Germinal center (tissue), 1 donor: ENCODE measurements at places on chromosomes 6 and 20.

DNA sequence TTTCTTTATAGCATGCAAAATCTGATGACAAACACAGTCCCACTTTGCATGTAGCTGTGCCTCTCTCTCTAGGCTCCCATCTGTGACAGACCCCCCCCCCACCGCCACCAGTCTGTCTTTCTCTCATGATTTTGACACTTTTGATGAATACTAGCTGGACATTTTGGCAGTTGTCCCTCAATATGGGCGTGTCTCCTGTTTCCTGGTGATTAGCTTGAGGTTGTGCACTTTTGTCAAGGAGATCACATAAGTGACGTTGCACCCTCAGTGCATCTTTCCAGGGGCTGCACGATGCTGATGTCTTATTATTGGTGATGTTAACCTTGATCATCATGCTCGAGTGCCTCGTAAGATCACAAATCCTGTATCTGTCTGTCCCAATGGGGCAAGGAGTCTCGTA lies 155.1 kb downstream of the EYA2 start:
- DNase-seq, result no peak

GRCh38 chr6:93962566-93962965 lies 543.2 kb upstream of the EPHA7 start:
- no peak for DNase-seq

DNA sequence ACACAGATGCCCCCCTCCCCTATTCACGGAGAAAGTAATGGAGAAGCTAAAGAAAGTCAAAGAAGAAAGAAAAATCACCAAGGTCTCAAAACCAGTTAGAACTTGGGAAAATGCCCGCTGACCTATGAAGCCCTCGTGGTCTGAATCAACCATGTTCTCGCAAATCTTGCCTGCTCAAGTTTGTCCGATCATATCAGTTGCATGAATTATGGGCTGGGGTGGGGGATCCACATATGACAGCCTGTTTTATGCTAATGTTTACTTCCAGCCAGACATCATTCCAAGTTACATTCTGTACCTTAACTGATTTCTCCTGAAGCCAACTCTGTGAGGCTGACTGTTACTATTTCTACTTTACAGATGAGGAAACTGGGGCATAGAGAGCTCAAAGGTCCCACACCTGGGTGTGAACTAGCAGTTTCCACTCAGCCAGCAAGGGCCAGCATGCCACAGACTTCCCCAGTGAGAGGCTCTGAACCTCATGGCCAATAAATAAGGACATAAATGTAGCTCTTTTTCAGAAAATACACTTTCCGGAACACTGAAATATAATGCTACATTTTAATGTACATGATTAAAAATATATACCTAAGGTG lies 2.1 kb downstream of the RNASET2 start:
- DNase-seq, result no peak

GRCh38 chr6:27321901-27322300 lies 9.8 kb upstream of the POM121L2 start:
- DNase-seq, result no peak

DNA sequence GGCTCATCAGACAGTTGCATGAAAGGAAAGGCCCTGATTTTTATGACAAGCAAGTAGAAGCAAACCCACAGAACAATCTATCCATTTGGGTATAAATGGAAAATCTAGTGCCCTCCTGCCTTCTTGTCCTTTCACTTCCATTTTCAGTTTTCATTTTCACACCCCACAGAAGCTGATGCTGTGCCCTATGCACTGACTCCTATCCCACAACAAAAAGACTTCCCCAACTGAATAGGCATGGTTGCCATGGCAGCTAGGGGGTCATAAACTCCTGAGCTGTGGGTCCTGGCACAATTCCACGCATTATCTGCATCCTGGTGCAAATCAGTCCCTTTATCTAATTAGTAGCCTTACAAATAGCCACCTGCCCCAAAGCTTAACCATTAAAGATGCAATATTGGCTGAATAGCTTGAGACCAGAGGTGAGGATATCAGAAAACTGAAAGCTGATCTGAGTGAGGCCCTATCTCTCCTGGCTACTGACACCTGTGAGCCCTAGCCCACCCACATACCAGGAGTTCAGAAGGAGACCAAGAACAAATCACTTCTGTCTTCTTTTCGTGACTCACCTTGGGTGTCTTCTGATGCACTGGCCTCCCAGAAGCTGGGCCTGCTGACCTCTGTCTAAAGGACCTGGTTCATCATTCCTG lies 34.9 kb upstream of the HEY2 start:
- no peak for DNase-seq

DNA sequence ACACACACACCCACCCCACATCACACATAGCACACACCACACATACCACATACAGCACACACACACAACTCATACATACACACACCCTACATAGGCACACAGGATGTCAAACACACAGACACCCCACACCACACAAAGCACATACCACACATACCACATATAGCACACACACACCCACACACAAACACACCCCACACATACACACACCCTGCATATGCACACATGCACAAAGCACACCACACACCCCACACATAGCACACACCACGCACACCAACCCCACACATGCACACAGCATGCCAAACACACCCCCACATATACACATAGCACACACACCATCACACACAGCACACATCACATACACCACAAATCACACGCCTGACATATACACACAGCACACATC lies 79.1 kb downstream of the RAMACL start:
- no peak for DNase-seq

- no peak for DNase-seq
These were observed 80.7 kb downstream of the HIVEP1 start for GRCh38 chr6:12092762-12093161.

GRCh38 chr20:10359621-10360040 lies 74.4 kb downstream of the MKKS start:
- no peak for DNase-seq

- no peak for DNase-seq
These were observed 239.5 kb downstream of the SLC24A3 start for GRCh38 chr20:19451923-19452295.

DNA sequence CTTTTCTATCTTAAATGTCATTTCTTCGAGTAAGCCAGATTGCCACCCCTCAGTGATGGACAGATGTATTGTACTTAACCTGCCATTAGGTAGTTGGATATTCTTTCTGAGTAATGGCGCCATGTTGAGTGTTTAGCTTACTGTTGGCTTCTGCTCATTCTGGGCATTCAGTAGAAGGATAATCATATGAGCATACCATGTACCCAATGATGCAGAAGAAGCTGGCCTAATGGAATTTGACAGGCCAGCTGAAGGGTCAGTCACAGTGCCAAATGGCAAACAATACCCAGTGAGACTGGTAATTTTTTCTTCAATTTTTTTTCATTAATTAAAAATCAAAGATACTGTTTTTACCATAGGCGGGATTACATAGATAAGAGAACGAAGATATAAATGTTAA lies 1010.8 kb upstream of the EYS start:
- DNase-seq, result no peak

- no peak for DNase-seq
These were observed 95.9 kb downstream of the BMP2 start for GRCh38 chr20:6863355-6863754.

DNA sequence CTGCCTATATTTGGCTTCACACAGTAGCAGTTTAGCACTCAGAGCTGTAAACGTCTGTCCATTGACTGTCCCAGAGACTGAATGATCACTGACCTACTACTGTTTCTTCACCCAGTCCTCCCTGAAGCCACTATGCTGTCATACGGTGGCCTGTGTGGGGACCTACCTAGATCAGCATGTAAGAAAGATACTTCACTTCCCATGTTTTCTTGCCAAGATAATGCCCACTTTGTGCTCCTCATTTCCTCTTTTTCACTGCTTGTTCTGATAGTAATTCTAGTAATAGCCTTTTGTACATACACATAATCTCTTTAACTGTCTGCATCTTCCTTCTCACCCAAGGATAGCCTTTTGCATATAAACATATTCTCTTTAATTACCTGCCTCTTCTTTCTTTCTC lies 109.9 kb upstream of the TIAM2 start:
- no peak for DNase-seq

DNA sequence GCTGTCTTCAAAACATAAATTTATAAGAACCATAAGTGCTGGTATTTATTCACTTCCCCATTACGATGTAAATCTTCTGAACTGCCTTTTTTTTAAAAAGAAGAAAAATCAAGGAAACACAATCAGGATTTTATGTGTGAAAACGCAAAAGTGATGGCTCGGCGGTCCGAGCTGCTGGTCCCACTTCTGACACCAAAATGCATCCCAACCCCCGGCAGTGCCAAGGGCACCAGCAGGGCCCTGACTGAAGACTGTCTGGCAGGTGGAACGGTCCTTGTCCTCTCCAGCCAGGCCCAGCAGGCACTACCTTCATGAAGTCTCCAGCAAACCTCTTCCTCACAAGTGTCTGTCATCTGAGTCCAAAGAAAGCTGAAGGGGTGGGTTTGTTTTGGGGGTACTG lies 41.2 kb downstream of the TBC1D7 start:
- DNase-seq, result no peak

GRCh38 chr6:125792172-125792571 lies 1.4 kb downstream of the NCOA7 start:
- DNase-seq, result no peak

DNA sequence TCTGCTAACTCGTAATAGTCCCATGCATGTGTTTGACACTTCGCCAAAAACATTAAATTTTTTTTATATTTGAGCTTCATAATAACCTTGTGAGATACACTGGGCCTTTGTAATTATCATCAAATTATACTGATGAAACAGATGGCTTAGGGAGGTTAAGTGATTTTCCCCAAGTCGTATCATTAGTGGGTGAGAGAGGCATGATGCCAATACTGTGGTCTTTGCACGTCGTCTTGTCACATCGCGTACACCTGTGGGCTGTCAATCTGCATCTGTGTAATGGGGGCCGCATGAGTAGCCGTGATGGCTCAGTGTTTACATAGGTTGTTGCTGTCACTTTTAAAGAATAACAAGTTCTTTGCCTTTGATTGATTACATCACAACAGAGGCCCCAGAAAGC lies 1.7 kb downstream of the PRL start:
- no peak for DNase-seq

- no peak for DNase-seq
These were observed 148.7 kb upstream of the PHACTR3 start for GRCh38 chr20:59455402-59456341.

- DNase-seq, result no peak
These were observed 19.3 kb downstream of the TXNDC5 start for GRCh38 chr6:7891078-7891872.
